A549 treated with Hydrocortisone at 1 μM for 4 hours (cell line): ENCODE measurements at places on chromosomes 11 and 22. TPM values are rescaled to one million over a fixed set of nuclear protein-coding genes. Genes with fewer than 3 reads are reported as not detected.

Gene CFAP68
- 23.6 to 34.6 TPM (median 32.5 TPM) in 5 replicates for total RNA-seq

Gene LRRC74B
- 0.02 to 0.07 TPM (median 0.07 TPM) in 3 of 5 replicates, not detected in the others for total RNA-seq

Gene PRRG4
- 1.6 to 1.8 TPM (median 1.6 TPM) in 5 replicates for total RNA-seq

Gene LTBP3
- total RNA-seq = 83.4 to 114 TPM (median 105 TPM) in 5 replicates

Gene UPK3A
- not detected in 5 replicates for total RNA-seq

Gene SPDYC
- not detected in 5 replicates for total RNA-seq

Gene MMP7
- 21.8 to 34.2 TPM (median 23.2 TPM) in 5 replicates for total RNA-seq

Gene TRIM49
- total RNA-seq = 0.05 to 0.12 TPM (median 0.10 TPM) in 3 of 5 replicates, not detected in the others

Gene ANO9
- total RNA-seq = 0.75 to 1.4 TPM (median 0.89 TPM) in 5 replicates

Gene SMPD1
- 9.3 to 11.3 TPM (median 10.1 TPM) in 5 replicates for total RNA-seq

Gene PANX3
- total RNA-seq = not detected in 5 replicates

Gene OR8G1
- not detected in 5 replicates for total RNA-seq

Gene PIH1D2
- total RNA-seq = 0.62 to 1.0 TPM (median 0.73 TPM) in 5 replicates

Gene SEZ6L
- total RNA-seq = not detected in 5 replicates

Gene SCN3B
- 0.10 to 0.16 TPM (median 0.14 TPM) in 5 replicates for total RNA-seq

Gene INS
- not detected in 5 replicates for total RNA-seq

Gene PGM2L1
- total RNA-seq = 10.6 to 21.5 TPM (median 16.2 TPM) in 5 replicates

Gene CHKB
- total RNA-seq = 14.9 to 20.5 TPM (median 18.3 TPM) in 5 replicates

Gene OR8H3
- total RNA-seq = not detected in 5 replicates

Gene RHBDD3
- total RNA-seq = 20.6 to 28.9 TPM (median 26.2 TPM) in 5 replicates

Gene GAB4
- total RNA-seq = not detected in 5 replicates

Gene XKR3
- not detected in 5 replicates for total RNA-seq

Gene ASCL2
- total RNA-seq = not detected in 5 replicates

Gene OR52E4
- total RNA-seq = not detected in 5 replicates

Gene SEC14L6
- total RNA-seq = not detected in 5 replicates

Gene OR10D3
- total RNA-seq = not detected in 5 replicates

Gene GGTLC2
- total RNA-seq = not detected in 5 replicates

Gene MUC15
- total RNA-seq = not detected in 5 replicates

Gene BDNF
- total RNA-seq = 7.6 to 10.1 TPM (median 8.9 TPM) in 5 replicates

Gene JRKL
- 4.2 to 8.3 TPM (median 5.6 TPM) in 5 replicates for total RNA-seq

Gene TXNRD2
- 29.0 to 42.1 TPM (median 36.8 TPM) in 5 replicates for total RNA-seq

Gene MAPK8IP2
- 2.8 to 4.1 TPM (median 3.6 TPM) in 5 replicates for total RNA-seq

Gene MRGPRE
- total RNA-seq = 0.08 to 0.22 TPM (median 0.18 TPM) in 4 of 5 replicates, not detected in the other

Gene OMP
- total RNA-seq = not detected in 5 replicates

Gene NRXN2
- 0.12 to 0.32 TPM (median 0.18 TPM) in 5 replicates for total RNA-seq

Gene TTC28
- 2.1 to 3.7 TPM (median 3.2 TPM) in 5 replicates for total RNA-seq

Gene KLHL22
- 8.2 to 11.8 TPM (median 11.0 TPM) in 5 replicates for total RNA-seq

Gene SCN4B
- 0.06 to 0.21 TPM (median 0.07 TPM) in 4 of 5 replicates, not detected in the other for total RNA-seq

Gene CAPN1
- total RNA-seq = 104 to 118 TPM (median 113 TPM) in 5 replicates

Gene RPS25
- total RNA-seq = 798 to 951 TPM (median 825 TPM) in 5 replicates

Gene NXPE1
- not detected in 5 replicates for total RNA-seq

Gene UPK2
- total RNA-seq = 0.55 to 1.2 TPM (median 1.1 TPM) in 5 replicates
